CD8-positive, alpha-beta T cell (primary cell): ENCODE measurements at places on chromosomes 1 and 21. TPM values are rescaled to one million over a fixed set of nuclear protein-coding genes. Genes with fewer than 3 reads are reported as not detected.

GRCh38 chr1:69919129-69919921 is 286.1 kb downstream of the LRRC40 start:
- no peak for DNase-seq

GRCh38 chr21:45049714-45050344 is 24.6 kb upstream of the ADARB1 start:
- no peak for DNase-seq

DNA sequence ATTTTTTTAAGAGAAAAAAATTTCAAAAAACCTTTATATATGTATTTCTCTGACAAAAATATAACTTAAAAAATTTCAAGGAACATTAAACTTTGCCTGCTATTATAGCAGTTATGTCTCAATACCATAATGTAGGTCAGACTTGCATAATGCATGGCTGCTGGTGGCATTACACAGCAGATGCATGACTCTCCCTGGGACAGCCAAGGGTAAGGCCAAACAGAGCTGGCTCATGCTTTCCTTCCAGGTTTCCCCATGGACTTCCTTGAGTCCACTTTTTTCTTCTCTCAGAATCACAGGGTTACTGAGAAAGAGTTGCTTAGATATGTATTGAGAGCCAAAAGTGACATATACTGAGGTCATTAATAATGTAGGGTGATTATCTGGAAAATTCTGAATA is 43.7 kb downstream of the RHOU start:
- no peak for DNase-seq

DNA sequence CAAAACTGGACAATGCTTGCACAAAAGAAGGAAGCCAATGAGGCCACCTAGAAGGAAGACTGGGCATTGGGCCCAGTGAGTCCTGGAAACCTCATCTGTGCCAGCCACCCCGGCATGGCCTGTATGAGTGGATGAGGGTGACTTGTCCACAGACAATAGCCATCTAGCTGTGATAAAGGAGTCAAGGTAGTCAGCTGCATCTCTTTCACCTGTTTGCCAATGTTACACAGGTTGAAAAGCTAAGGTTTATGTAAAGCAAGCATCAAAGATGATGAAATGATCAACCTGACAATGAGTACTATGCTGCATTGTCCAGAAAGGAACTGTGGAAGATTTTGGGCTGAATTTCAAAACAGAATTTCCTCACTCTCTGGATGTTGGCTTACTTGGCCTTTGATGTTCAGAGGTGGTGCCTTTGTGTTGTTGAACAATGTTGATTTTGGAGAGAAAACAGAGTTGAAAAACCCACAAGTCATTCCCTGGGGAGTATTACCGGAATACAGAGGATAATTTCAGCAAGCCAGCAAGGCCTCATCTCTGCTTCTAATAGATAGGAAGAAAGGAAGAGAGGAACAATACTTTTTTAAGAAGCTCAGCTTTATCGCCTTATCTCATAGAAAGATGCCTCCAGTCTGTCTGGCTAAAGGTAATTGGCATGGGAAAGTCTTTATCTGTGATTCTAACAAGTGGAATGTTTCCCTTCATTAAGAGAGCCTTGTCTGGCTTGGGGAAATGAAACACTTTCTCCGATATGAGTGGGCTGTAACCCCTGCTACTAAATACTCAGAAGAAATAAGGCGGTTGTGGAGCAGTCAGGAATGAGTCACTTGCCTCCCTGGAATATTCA is 11.4 kb upstream of the SELE start:
- DNase-seq = no peak

The LORICRIN gene
- total RNA-seq = not detected

DNA sequence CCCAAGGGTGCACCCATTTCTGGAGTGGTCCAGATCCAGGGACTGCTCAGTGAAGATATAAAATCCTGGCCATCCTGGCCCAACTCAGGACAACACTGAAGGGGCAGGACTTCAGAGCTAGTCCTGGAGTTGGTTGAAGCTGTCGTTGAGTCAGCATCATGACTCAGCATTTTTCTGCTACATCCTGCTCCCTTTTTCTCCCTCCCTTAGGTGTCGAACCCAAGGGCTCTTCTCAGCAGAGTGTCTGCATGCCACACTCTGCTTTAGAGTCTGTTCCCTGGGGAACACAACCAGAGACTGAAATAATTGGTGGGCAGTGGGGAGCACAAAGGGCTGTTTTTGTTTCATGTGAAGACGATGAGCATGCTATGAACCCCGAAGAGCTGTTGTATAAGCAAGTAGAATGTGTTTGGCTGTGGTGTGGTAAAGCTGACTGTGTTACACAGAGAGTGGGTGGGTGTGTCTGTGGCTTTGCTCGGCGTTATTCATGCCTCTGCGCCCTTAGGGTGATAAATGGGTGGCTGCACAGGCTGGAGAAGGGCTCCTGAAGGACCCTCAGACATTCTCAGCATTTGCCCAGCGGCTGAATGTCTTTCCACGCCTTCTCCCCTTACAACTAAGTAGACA is 167.2 kb downstream of the CYYR1 start:
- no peak for DNase-seq

The IL10 gene
- total RNA-seq = 0.78 TPM
